ENCODE measurements at places on chromosomes 7 and 10.

- peak; percentile 89 for DNase-seq
These were observed 2.0 kb downstream of the SRGN start for GRCh38 chr10:69089638-69090599.

GRCh38 chr7:155344618-155345433 is 47.1 kb downstream of the INSIG1 start:
- peak; percentile 81 for DNase-seq

- no peak for DNase-seq
These were observed 35.6 kb downstream of the YKT6 start for GRCh38 chr7:44236333-44236728.

DNA sequence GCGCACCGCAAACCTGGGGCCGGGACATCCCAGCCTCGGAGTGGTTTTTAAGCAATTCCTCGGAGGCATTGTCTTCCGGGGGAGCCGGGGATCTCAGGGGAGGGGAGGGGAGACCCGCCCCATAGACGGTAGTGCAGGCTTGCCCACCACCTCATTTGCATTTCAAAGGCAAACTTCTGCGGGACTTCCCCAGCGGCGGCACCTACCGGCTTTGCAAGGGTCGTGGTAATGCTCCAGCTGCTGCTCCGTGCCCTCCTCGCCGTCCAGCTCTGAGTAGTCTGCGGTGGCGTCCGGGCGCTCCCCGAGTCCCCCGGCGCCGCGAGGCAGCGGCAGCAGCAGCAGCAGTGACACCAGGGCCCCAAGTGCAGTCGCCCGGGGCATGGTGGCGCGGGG is 425 bp downstream of the TLL2 start:
- peak; percentile 37 for DNase-seq

DNA sequence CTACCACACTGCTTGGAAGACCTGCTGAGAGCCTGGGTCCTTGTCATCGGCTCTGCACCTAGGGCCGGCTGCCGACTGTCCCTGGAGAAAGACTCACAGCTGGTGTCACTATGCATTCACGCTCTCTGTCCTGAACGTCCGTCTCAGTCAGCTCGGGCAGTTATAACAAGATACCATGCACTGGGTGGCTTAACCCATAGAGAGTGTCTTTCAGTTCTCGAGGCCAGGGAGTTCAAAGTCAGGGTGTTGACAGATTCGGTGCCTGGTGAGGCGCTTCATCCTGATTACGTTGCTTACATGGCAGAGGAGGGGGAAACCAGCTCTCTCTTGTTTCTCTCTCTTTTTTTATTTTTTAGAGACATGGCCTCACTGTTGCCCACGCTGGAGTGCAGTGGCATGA is 91.1 kb downstream of the SPDYE5 start:
- no peak for DNase-seq

GRCh38 chr7:123293710-123294109 is 93.9 kb upstream of the SLC13A1 start:
- DNase-seq, result no peak

DNA sequence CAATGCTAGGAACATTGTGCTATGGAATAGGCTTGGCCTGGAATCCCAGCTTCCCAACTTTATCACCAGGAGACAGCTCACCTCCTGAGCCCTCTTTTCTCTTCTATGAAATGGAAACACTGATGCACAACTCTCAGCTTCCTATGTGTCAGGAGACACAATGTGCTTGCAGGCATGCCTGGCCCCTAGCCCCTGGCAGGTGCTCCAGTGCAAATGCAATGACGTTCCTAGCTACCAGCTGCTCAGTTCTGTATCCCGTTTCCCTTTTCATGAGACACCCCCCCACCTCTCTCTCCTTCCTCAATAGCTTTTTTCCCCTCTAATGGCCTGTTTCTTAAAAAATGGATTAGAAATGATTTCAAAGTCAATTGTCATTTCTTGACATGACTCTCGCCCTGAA is 30.7 kb downstream of the HABP2 start:
- DNase-seq, result no peak

GRCh38 chr10:121307411-121307980 is 290.7 kb downstream of the FGFR2 start:
- no peak for DNase-seq

GRCh38 chr7:43890468-43890867 is 15.9 kb downstream of the URGCP start:
- DNase-seq, result no peak

GRCh38 chr7:118684796-118685195 is 460.3 kb downstream of the ANKRD7 start:
- DNase-seq, result no peak

DNA sequence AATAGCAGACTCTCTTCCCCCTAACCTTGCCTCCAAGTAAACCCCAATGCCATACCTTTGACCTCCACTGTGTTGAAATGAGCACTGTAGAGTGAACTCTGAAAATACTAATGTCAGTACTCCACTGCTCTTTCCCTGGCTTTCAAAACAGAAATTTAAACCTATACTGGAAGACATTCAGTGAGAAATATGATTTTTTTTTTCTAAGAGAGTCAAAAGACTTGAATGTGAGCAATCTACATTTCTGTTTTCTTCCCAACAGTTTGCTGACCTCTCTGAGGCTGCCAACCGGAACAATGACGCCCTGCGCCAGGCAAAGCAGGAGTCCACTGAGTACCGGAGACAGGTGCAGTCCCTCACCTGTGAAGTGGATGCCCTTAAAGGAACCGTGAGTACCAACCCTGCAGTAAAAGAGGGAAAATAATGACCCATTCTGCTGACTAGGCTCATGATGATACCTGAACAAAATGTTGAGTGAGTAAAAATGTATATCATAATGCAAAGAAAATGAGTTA is 6.4 kb downstream of the VIM start:
- DNase-seq, result no peak

DNA sequence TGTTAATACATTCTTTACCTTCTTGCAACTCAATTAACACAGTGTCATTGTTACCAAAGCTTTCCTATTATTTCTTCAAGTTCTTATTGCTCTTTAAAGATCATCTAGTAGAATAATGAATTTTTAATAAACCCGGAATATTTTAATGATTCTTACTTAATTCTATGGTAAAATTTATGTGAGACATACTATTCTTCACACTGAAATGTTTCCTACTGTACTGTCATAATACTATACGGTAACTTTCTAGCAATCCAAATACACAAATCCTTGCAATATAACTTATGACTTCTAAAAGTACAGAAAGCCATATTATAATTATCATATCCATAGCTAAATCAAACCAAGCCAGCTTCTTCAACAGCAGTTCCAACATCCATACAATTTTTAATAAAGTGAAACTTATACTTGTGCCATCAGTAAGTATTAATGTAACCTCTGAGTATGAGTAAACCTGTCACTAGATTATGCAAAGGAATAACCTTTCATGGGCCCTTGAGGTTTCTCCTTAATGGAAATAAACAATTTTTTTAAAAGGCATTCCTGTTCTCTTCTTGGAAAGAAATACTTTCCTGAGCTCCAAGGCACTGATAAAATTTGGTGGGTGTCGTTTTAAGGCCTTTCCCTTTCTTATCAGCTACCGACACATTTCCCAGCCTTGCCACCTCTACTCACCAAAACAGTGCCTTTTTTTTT is 87.4 kb downstream of the IMMP2L start:
- DNase-seq, result no peak

DNA sequence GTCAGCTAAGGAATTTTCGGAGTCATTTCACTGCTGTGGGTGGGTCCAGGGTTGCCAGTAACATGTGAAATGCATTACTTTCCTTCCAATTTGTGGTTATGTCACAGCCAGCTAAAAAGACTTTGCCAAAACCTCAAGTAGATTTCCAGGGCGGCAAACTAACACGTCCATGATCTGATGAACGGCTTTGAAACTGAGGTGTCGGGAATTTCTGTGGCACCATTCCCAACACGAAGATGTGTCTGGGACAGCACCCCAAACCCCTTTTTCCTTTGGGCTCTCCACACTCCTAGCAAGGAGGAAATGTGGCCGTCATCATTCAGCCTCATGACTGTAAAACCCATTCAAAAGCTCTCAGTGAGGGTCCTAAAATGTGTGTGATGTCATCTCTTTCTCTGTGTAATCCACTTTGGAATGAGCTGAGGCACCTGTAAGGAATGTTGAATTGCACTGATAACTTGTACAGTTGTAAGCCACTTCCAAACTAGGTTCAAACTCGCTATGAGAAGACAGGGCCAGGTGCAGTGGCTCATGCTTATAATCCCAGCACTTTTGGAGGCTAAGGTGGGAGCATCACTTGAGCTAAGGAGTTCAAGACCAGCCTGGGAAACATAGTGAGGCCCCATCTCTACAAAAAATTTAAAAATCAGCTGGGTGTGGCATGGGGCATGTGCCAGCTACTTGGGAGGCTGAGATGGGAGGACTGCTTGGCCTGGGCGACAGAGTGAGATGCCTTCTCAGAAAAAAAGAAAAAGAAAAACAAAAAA is 146.1 kb upstream of the FRMD4A start:
- DNase-seq, result no peak

GRCh38 chr7:40243076-40243475 is 108.3 kb downstream of the SUGCT start:
- no peak for DNase-seq

- no peak for DNase-seq
These were observed 205.8 kb downstream of the CCSER2 start for GRCh38 chr10:84534168-84534567.

DNA sequence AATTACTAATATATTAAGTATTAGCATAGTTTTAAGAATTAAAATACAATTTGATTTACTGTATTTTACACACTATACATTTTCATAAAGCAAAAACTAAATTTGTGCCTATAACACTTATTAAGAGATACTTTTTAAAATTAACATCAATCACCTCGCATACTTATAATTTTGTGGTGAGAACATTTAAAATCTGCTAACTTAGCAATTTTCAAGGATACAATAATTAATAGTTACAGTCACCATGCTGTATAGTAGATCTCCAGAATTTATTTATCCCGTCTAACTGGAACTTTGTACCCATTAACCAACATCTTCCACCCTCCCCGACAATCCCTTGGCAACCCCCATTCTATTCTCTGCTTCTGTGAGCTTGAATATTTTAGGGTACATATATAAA is 47.5 kb downstream of the RELN start:
- DNase-seq, result no peak

GRCh38 chr7:3860932-3861331 is 559.9 kb downstream of the SDK1 start:
- DNase-seq, result no peak

DNA sequence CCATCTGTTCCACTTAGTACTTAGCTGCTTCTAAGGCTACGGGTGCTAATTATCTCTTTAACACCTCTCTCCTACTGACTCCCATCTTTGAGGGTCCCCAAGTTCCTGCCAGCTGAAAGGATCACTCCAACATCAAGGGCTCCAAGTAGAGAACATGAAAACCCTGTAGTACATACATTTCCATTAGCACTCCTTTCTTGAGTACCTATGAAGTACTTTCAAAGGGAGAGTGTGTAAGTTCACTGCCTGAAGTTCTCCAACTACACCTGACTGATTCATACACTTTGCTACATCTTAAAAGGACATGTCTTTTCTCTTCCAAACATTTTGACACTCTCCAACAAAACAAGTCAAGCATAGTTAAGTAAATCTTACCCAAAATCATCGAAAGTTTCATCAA is 113.8 kb downstream of the COL28A1 start:
- no peak for DNase-seq

DNA sequence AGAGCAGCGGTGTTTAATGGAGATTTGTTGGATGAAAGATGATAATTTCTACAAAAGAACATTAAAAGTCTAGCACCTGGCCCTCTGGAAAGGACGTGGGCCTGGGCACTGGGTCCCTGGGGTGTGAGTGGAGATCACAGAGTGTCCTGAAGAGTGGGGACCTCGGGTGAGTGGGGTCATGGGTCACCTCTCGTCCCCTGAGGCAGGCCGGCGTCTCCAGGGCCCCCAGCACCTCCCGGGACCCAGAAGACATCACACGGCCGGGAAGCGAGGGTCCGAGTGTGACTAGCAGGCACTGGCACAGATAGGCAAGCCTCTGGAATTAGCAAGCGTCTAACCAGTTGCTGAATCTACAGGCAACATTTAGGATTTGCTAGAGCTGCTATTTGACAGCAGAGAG is 257.2 kb downstream of the MAD1L1 start:
- no peak for DNase-seq

DNA sequence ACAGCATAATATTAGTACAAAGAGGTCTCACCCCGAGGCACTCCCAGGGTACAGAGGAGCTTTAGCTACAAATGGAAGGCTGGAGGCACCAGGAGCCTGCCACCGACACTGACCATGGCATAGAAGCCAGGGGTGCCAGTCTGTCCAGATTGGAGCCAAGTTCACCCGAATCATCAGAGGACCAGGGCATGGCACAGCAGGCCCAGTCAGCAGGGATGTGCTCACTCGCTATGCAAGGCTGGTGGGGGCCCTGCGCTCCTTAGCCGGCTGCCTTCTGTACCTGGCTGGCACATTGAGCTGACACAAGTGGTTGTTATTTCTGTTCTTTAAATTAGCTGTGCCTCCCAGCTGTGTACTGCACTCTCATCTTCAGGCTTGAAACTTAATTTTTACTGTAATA is 149.3 kb downstream of the TCERG1L start:
- DNase-seq, result no peak

GRCh38 chr7:156842317-156842716 is 50.7 kb downstream of the LMBR1 start:
- no peak for DNase-seq

- no peak for DNase-seq
These were observed 42.5 kb downstream of the ZCCHC24 start for GRCh38 chr10:79402951-79403350.

DNA sequence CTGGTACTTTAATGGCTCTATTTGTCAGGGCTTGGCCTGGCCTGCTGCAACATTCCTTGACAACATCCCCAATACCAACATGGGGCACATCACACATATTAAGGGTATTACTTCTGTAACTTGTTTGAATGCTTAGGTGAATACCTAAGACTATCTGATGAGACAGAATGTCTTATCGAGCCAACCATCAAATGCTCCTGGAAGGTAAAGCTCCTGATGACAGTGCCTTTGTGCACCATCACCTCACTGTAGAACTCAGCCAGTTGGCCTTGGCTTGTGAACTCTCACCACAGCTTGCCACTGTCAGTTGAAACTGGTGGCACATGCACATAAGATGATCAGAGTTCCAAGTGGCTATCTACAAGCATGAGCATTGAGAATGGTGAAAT is 3.7 kb upstream of the MYO1G start:
- no peak for DNase-seq

DNA sequence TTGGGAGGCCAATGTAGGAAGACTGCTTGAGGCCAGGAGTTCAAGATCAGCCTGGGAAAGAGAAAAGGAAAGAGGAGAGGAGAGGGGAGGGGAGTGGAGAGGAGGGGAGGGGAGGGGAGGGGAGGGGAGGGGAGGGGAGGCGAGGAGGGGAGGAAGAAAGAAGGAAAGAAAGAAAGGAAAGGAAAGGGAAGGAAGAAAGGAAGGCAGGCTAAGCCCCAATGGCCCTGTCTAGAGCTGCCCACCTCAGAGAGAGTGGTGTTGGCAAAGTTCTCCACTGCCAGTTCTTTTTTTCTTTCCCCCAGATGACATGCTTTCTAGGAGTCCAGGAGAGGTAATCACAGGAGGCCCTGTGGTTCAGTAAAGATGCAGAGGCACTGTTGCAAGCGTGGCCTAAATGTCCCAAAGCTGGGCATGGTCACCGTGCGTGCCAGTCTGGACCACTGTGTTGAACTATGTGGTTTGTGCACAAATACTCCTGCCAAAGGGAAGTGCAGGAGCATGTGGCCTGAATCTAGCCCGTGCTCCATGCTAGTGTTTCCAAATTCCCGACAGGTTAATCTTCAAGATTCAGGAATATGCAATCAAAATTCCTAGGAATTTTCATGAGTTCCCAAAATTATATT is 39.7 kb downstream of the ODAD2 start:
- DNase-seq, result no peak
